ENCODE measurements at places on chromosomes 1 and 21. TPM values are rescaled to one million over a fixed set of nuclear protein-coding genes. Genes with fewer than 3 reads are reported as not detected.

DNA sequence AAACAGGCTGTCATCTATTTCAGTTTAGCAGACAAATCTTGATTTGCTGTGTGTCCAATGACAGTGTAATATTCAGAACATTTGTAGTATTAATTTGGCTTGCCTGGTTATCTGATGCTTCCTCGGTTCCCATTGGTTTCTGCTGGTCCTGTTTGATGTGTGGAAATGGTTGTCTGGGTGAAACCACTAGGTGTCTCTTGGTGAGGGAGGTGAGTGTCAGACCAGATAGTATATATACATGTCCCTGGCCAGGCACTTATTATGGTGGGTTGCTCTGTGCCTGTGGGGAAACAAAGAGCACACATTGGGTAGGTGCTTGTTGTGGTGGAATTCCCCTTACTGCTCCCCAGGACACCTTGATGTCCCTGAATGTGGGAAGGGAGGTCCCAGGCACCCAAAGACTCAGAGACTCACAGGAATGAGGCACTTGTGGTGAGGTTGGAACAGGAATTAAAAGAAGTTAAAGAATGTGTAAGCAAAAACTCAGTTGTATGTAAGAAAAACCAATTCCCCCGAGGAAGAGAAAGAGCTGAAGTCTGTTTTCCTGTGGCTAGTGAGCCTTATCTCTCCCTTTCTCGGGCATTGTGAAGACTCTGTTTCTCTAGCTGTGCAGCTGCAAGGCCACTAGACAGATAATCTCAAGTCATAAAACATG lies 1519.1 kb downstream of the BRINP3 start:
- peak; percentile 33 for DNase-seq

GRCh38 chr1:67347688-67348472 lies 40.2 kb downstream of the IL12RB2 start:
- peak; percentile 61 for DNase-seq

GRCh38 chr1:226870026-226870400 lies 403 bp upstream of the PSEN2 start:
- no peak for DNase-seq

DNA sequence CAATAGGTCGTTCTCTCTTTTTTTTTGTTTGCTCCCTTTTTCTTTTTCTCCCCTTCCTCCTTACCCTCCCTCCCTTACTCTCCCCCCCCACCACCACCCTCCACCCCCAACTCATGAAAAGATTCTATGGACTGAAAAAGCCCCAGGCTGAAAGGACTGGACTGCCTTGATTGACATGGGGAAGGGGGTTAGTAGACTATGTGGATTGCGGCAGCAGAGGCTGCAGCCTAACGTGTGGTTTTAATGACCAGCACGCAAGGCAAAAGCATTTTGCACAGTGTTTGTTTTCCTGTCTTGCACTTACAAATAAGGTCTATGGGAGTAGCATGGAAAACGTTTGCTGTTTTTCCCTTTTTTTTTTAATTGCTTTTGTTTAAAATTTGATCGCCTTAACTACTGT lies 5.5 kb downstream of the ZBTB18 start:
- DNase-seq, result no peak

GRCh38 chr1:2414297-2414958 lies 2.1 kb upstream of the PEX10 start:
- peak; percentile 34 for DNase-seq

GRCh38 chr1:56045477-56045876 lies 533.9 kb downstream of the PLPP3 start:
- no peak for DNase-seq

DNA sequence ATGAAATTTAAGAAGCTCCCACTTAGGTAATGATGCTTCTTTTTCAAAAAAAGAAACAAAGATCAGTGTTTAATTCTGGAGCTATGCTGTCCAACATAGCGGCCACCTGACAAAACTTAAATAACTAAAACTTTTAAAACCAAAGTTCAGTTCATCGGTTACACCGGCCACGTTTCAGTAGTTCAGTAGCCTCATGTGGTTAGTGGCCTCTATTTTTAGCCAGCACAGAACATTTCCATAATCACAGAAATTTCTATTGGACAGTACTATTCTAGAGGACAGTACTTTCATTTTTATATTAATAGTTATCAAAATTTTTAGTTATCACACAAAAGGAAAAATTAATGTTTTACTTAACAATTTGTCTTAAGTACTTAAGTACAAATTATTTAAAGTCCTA lies 141.0 kb downstream of the USP25 start:
- DNase-seq, result no peak

Gene HHIPL2
- not detected for total RNA-seq

Gene LDLRAD1
- not detected for total RNA-seq

Gene CHIA
- not detected for total RNA-seq

Gene NUF2
- total RNA-seq, result 18.5 TPM

Gene SHISAL2A
- not detected for total RNA-seq

Gene SHISA4
- 10.0 TPM for total RNA-seq

All from IMR-90 (cell line).